Stimulated activated CD4-positive, alpha-beta T cell treated with anti-CD3 and anti-CD28 coated beads, Interleukin-12 subunit alpha, Interleukin-12 subunit beta, amount 100 ng/mL, for 4 hours (primary cell): ENCODE measurements at places on chromosomes 7 and 10.

- DNase-seq: no peak
Measured at GRCh38 chr10:54010337-54010933, 790.6 kb downstream of the PCDH15 start.

DNA sequence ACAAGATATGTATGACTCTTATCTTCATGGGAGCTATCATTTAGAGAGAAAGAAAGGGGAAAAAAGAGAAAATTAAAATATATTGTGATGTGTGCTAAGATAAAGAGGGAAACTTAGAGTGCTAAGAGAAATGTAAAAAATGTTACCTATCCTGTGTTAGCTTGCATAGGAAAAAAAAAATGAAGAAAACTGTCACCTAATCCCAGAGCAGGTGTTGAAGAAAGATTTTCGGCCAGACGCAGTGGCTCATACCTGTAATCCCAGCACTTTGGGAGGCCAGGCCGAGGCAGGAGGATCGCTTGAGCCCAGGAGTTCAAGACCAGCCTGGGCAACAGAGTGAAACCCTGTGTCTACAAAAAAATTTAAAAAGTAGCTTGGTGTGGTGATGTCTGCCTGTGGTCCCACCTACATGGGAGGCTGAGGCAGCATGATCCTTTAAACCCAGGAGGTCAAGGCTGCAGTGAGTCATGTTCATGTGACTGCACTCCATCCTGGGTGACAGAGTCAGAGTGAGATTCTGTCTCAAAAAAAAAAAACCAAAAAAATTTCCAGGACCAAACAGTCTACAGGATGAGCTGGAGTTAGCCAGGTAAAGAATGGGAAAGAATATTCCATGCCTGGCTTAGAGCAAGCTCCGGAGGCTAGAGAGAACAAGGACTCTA, 2.4 kb upstream of the MKLN1 start:
- DNase-seq: no peak

DNA sequence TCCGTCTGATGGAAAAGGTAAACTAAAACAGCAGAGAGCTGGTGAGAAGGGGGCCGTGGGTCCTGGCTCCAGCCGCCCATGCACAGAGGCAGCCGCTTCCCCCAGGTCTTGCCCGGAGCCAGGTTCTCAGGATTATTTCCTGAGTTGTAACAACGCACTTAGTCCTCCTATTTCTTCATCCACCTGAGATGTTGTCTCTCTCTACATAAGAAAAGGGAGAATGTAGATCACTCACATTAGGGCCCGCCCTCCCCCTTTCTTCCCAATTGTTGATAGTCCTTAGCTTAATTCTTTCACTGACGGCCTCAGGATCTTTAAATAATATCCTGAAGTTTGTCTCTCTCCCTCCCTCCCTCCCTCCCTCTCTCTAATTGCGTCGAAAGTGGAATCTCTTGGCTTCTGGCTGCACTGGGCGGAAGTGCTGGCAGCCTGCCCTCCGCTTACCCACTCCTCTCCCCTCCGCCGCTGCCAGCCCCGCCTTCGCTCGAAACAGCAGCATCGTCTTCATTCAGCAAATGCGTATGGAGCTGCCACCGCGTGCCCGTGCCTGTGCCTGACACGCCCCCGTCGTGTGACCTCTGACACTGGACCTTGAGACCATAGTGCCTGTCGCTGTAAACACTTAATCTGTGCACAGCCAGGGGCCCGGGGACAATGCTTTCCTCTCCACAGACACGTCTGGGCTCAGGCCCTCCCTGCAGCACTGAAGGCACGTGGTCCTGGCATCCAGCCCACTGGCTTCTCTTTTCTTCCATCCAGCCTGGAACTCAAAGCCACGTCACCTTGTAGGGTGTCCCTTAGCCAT, 174.5 kb upstream of the PPP2R2D start:
- DNase-seq: no peak

- DNase-seq: no peak
Measured at GRCh38 chr7:46558482-46559193, 637.6 kb upstream of the IGFBP3 start.

DNA sequence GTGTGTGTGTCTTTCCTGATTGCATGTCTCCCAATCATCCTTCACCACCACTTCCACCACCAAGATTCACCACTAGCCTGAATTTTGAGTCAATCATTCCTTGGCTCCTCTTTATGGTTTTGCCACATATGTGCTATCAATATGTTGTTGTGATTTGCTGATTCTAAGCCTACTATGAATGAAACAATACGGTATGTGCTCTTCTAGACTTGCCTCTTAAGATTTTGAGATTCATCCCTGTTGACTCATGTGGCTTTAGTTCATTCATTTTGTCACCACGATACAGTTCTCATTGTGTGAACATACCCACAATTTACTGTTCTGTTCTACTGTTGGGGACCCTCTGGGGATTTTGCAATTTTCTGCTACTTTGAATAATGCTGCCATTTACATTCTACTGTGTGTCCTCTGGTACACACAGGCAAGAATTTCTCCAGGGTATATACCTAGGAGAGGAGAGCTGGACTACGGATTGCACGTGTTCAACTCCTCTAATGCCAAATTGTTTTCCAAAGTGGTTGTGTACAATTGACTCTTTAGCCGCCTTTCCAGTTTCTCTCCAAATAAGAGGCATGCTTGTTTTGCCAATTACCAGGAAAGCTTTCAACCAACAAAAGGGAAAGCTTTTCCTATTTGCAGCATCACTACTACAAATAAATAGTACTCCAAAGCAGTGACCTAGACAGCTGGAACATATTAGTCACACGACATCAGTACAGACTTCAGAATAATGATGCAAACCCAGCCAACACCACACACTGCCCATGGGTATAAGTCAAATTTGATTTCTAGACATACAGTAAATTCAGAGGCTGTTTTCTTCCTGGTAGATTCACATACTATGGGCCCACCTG, 30.0 kb downstream of the SGMS1 start:
- DNase-seq: no peak

- DNase-seq: peak; percentile 91
Measured at GRCh38 chr10:102395400-102396316, at the start of gene NFKB2. Gene NFKB2 (plus strand): TSS chr10:102395705. CDS start chr10:102395960, 255 bp downstream.

DNA sequence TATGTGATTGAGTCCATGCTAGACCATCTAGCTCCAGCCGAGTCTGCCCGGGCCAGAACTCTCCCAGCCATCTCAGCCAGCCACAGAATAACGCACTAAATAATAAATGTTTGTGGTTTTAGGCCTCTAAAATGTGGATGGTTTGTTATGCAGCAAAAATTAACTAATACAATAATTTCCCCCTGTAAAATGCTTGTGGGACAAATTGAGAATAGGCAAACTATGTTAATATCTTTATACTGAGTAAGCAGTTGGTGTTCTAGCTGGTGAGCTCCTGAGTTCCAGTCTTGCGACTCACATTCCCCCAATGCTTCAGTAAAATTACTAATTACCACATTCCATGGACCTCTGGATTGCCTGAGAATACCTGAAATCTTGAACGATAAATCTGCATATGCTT, 316.8 kb upstream of the NFE2L3 start:
- DNase-seq: no peak

GRCh38 chr7:100585511-100586265, at the start of gene LRCH4:
Gene LRCH4 (minus strand): TSS chr7:100586129. CDS start chr7:100586100, 29 bp downstream.
- DNase-seq: peak; percentile 57

GRCh38 chr7:47458057-47458456, 123.9 kb downstream of the TNS3 start:
- no peak for DNase-seq

DNA sequence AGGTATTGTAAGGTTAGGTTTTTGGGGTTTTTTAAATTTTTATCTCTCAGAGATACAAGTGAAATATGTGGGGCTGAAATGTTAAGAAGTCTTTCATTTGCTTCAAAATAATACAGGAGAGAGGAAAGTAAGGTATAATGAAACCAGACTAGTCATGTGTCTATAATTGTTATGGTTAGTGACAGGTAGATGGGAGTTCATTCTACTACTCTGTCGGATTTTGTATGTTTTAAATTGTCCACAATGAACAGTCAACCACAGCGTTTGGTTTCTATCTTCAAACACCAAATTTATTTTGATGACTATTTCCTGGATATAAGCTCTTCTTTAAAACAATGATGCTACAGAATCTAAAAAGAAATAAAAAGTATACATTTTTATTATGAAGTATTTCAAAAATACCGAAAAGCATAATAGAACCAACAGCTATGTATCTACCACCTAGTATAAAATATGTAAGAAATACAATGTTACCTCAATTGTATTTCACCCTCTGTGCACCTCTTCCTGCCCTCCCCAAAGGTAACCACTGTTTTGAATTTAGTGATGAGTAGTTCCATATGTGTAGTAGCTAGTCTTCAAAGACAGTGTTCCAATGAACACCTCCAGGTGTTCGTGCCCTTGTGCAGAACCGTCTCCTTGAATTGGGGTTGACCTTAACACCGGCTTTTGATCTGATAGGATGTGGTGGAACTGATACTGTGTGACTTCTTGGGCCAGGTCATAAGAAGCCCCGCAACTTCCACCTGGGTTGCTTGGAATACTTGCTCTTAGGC, 74.8 kb upstream of the CDK1 start:
- no peak for DNase-seq

DNA sequence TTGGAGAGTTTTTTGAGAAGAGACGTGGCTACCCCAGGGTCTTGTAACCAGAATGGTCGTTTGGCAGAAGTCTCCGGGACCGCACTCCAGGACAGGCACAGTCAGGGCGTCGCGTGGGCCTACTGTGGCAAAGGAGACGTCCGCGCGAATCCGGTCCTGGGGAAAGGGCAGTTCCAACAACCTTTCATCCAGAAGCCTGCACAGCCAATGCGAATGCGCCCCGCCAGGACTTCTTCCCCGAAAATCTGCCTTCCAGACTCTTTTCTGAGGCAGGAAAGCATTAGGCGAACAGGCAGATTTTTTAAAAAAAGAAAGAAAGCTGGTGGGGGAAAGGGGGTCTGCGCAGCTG, 2.0 kb downstream of the HPSE2 start:
- no peak for DNase-seq

- no peak for DNase-seq
Measured at GRCh38 chr10:86941426-86941825, 16.0 kb downstream of the MMRN2 start.

GRCh38 chr10:127254276-127254675, 57.9 kb upstream of the INSYN2A start:
- DNase-seq: no peak

DNA sequence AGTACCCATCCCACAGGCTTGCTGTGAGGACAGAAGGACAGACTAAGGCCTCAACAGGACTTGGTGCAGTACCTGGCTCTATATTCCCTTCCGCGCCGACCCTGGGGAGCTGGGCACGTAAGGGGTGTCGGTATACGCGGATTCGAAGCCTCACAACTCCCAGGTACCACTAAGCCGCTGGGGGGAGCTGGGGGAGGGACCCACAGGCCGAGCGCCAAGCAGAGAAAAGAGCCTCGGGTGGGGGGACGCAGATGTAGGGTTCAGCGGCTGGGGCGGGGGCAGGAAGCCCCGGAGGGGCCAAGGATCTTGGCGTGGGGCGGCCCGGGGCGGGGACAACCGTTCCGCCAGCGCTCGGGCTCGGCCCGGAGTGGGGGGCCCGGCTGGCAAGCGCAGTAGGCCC, 126.4 kb upstream of the ZNF746 start:
- DNase-seq: peak; percentile 36

DNA sequence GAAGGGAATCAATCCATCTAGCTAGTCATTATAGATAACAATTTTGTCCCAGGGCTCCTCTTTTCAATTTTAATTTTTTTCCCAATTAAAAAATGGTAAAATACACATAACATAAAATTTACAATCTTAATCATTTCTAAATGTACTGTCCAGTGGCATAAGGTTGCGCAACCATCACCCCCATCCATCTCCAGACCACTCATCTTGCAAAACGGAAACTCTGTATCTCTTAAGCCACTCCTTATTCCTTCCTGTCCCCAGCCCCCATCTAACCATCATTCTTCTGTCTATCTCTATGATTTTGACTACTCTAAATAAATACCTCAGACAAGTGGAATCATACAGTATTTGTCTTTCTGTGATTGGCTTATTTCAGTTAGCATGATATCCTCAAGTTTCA, 46.1 kb upstream of the RAB18 start:
- no peak for DNase-seq

GRCh38 chr7:115274-115911, 77.0 kb upstream of the FAM20C start:
- no peak for DNase-seq

DNA sequence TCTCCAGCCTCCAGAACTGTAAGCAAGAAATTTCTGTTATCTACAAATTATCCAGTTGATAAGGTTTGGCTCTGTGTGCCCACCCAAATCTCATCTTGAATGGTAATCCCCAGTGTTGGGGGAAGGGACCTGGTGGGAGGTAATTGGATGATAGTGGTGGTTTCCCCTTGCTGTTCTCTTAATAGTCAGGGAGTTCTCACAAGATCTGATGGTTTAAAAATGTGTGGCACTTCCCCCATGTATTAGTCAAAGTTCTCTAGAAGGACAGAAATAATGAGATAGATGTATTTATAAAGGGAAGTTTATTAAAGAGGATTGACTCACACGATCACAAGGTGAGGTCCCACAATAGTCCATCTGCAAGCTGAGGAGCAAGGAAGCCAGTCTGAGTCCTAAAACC, 56.2 kb upstream of the APBB1IP start:
- no peak for DNase-seq

- no peak for DNase-seq
Measured at GRCh38 chr7:30713392-30713791, 31.1 kb upstream of the CRHR2 start.

DNA sequence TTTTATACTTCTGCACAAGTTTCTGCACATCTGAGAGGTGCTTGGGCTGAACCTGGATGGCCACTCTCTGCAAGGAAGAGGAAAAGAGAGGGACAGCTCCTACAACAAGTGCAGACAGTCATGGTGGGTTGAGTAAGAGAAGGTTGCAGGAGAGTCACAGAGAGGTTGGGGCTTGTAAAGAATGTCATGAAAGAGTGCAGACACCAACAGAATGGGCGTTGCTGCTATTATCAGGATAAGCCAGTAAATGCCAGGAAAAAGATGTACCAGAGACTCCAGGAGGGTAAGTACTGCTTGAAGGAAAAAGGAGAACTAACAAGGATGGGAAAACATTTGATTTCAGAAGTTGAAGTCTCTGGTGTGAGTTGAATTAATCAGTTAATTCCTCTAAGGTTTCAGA, 77.8 kb upstream of the NRP1 start:
- DNase-seq: no peak

DNA sequence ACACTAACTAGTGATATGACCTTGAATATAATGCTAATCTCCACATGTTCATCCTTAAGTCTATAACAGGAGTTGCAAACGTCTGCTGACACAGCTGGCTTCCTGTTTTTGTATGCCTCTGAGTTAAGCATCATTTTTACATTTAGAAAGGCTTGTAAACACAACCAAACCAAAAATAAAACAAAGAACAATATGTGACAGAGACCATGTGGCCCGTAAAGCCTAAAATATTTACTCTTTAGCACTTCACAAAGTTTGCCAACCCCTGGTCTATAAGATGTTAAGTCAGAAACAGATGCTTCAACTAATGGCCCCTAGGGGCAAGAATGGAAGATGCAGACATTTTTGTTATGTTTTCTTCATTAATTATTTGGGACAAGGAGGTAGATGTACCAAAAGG, 109.3 kb downstream of the CPEB3 start:
- DNase-seq: no peak
